Effector memory CD8-positive, alpha-beta T cell (primary cell): ENCODE measurements at places on chromosomes 3 and 15.

DNA sequence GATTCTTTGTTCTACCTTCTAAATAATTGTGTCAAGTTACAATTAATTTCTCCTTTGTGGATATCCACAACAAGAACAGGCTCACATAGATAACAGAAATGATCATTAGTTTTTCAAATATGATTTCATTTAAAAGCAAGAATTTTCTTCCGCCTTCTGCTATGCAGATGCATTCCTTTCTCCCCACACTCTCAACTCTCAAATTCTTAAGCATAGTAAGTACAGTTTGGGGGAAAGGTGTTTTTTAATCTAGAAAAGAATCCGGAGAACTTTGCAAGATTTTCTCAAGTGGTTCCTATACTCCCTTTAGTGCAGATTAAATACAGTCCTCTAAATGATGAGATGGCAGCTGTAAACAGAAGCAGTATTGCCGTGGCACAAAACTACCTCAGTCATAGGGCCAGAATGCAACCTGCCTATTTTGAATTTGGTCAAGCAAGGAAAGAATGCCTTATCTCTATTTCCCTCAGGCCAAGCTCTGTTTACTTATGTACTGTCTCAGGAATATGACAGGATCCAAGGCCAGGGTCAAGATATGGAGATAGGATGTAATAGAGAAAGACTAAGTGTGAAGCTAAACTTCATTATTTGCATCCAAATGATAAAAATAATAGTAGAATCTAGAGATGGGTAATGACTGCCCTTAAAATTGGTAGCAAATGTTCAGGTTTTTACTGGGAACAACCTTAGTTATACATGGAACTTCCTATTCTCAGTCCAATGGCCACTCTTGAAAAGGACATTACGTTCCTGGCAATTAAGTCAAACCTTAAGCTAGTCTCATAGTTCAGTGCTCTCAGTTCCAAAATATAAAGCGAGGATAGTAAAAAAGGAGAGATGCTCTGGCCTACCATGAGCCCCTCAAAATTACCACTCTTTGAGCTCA, 77.3 kb upstream of the PHLDB2 start:
- no peak for DNase-seq

DNA sequence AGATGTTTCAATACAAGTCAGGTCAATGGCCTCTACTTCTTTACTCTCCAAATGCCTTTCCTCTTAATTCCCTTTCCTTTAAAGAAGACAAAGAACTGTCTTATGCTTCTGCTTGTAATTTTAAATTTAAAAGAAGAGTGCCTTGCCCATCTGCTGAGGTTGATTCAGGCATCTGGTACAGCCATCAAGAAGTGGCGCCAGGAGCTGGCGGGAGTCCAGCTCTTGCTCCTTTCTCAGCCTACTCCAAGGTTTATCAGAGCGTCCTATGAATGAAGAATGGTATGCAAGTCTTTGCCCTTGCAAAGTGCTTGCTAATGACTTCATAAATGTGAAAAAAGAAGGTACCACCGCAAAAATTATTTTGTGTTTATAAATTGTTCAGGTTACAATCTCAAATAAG, 294.6 kb upstream of the TGFBR2 start:
- no peak for DNase-seq

DNA sequence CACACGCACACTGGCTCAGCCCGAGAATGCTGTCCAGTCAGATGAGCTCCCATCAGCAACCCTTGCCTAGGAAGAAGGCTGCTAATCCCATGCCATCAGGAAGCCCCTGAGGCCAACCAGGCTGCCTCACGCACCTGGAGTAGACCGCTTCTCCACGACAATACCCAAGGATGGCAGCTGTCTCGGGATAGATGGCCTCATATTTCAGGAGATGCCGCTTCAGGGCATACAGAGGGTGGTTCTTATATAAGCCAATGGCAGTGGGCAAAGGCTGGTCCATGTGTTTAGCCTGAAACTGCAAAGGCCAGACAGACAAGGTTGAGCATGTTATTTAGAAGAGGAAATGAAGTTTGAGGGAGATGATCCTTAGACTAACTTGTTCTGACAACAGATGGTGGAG, 22.2 kb downstream of the XPC start:
- DNase-seq = no peak

DNA sequence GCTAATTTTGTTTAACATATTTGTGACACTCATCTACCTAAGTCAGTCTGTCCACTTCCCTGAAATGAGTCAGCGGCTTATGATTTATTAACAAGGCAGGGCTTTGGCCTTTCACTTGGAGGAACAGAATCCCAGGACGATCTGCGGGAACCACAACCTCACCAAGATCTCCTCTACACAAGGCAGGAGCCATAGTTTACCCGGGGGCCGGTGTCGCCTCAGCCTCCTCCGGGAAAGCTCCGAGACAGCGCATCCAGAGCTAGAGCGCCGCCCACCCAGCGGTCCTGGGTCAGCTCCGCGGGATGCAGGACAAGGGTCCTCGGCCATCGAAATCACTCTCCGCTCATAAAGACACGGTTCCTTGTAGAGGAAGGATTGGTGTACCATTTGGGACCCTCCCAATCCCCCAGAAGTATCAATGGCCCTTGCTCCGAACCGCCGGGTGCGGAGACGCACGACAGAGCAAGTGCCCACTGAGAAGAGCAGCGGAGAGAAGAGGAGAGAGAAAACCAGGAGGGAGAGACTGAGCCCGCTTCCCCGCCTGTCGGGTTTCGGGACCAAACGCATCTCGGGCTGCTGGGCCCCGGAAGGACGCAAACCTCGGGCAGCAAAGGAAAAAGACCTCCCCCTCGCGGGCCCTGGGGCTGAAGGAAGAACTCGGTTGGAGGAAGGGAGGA, 13.1 kb upstream of the ALCAM start:
- no peak for DNase-seq

DNA sequence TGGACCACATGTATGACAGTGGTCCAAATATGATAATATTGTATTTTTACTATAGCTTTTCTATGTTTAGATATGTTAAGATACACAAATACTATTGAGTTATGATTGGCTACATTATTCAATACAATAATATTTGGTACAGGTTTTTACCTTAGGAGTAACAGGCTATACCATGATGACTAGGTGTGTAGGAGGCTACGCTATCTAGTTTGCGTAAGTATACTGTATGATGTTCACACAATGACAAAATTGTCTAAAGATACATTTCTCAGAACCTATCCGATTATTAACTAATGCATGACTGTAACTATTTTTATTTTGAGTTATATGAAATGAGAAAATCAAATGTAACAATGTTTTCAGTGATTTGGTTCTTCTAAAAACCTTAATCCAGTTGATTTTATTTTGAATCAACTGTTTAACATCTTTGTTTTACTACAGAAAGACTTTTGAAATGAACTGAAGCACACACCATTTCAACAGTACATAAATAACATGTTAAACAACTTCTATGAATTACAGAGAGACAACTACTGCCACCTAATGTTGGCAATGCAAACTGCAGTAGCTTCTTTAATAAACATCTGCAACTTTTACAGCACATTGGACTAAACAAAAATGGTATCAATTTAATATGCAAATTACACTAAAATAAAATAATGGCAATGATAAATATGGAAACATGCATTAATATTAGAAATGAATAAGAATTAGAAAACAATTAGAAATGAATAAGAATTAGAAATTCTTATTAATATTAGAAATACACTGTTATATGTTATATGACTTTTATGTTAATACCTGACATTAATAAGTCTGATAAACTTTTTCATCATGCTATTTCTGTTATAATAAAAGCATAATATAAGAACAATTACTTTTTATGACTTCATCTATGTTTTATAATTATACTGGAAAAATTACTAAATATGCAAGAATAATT, 255.7 kb downstream of the MBNL1 start:
- peak; percentile 32 for DNase-seq

GRCh38 chr3:155908086-155908485, 37.6 kb downstream of the GMPS start:
- no peak for DNase-seq
